ENCODE measurements at places on chromosomes 5 and 9.

- DNase-seq: no peak
Measured at GRCh38 chr5:125393221-125393815, 646.9 kb upstream of the ZNF608 start.

DNA sequence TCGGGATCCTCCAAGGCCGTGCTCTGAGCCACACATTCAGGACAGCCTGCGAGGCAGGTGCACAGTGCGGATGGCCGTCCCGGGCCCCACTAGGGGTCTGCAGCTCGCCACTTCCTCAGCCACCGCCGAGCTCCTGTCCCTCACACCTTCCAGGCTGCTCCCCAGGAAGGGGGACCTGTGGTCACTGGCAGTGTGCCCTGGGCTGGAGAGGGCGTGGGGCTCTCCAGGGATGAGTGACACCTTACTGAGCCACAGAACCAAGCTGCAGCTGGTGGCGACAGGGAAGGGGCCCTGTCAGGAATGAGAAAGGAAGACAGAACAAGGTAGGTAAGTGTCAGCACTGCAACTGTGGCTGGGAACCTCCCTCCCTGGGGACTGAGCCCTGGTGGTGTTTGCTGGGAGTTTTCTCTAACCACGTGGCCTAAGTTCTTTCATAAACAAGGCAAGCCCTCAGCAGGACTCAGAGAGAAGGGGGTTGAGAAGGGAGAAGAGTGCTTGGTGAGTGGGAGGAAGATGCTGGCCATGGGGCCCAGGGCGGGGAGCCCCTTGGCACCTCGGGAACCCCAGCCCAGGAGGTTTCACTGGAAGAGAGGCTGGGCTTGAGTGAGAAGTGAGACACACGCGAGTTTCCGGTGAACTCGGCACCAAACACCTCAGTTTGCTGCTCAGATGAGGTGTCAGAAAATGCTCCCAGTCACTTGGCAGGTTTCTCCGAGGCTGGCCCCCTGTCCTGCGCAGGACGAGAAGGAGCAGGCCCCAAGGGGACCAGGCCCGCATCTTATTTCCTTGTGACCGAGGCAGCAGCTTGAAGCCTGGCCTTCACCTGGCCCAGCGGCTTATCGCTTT lies 5.2 kb downstream of the IL13 start:
- no peak for DNase-seq

DNA sequence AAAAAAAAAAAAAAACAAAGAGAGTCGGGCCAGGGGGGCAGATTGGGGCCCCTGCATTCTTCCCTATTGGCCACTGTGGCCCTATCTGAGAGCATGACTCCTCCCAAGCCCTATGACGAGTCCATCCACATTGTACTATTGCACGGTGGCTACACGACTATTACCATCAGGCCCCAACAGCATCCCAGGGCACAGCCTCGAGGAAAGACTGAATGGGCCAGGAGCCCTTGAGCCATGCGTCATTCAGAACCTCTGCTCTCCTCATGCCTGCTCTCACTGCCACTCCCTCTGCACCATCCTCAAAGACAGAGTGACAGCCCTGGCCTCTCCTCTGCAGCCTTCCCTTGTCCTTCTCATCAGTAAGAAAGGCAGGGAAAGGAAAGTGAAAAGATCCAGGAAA lies 20.2 kb upstream of the ORM1 start:
- DNase-seq: no peak

DNA sequence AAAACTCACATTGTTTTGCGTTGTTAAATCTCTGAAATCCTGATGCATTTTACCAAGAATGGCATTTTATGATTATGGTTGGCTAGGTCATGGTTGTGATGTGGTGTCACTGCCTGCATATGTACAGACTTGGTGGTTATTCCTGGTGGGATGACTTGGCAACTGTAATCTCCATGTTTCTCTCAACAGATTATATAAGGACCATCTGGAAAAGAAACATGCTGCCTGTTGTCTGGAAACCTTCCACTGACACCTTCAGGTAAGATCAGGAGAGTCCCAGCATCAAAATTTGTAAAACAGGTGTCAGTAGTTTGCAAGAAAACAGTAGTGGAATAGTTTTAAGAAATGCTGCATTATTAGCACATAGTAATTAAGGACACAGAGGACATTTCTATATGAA lies 3.0 kb upstream of the ACER2 start:
- DNase-seq: no peak

DNA sequence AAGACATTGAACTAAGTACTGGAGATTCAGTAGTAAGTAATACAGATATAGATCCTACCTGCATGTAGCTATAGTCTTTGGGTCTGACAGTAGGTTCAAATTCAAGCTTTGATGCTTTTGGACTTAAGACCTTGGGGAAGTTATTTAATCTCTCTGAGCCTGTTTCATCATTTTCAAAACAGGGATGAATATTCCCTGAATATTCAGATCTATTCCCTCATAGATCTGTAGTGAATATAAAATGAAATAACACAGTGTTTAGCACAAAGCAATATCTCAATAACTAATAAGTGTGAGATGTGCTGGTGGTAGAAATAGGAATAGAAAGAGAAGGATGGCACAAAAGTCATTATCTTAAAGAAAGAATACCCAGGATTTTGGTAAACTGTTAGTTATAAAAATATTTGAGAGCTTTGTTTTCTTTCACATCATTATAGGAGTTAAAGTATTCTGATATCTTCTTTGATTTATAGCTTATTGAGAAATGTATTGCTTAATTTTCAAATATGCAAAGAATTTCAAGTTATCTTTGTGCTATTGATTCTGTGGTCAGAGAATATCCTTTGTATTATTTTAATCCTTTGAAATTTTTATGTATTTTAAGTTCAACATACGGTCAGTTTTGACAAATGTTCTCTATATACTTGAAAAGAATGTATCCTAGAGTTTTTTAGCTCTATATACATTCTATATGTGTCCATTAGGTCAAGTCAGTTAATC lies 11.4 kb upstream of the RANBP3L start:
- no peak for DNase-seq

DNA sequence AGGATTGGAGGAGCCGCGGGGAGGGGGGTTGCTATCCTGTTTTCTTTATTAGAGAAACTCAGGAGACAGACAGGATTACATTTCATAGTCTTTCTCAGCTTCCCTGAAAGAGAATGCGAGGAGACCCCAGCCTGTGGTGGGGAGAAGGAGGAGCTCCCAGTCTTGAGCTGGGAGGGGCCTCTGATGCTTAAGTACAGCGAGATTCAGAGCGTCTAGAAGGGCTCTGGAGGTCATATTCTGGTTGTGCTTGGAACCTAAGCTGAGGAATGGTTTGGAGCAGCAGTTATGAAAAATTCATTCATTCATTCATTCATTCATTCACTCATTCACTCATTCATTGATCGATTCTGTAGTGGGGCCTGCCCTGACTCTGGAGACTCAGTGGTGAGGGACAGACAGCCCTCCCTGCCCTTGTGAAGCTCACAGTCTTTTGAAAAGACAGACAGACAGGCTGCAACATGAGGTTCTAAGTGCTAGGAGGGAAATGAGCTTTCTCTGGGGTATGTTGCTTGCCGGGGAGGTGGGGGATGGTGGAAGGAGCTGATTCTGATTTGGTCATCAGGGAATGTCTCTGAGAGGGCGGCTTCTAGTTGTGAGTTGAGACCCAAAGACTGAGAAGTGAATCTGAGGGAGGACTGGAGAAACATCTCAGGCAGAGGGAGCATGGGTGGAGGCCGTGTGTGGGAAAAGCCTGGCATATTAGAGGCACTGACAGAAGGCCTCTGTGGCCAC lies 2.5 kb upstream of the SPRY4 start:
- DNase-seq: no peak

DNA sequence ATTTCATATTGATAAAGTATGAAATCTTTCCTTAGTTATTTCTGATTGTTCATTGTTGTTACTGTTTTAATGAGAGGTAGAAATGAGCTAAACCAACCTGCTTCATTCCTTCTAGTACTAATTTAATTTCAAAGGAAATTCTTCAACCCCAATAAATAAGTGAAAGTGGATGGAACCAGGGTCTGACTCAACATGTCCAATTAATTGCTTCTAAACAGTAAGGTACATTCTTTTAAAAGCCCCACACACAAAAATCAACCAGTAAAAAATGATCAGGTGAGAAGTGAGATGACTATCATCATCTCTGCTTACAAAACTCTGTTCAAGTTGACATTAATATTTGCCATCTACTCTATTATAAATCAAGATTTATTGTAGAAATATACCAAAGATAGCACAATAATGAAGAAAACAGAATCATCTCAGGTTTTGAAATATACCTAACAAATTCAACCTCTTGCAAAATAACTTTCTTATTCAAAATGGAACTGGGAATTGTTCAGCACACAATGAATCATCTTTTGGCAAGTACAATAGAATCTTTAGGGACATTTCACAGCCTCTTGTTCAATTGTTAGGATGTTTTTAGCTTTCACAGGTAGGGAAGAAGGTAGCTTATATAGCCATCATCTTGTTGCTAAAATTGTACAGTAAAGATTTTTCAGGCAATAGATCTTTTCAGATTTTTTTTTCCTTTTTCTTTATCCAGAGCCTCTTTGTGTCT lies 114.5 kb downstream of the RPS23 start:
- DNase-seq: no peak

DNA sequence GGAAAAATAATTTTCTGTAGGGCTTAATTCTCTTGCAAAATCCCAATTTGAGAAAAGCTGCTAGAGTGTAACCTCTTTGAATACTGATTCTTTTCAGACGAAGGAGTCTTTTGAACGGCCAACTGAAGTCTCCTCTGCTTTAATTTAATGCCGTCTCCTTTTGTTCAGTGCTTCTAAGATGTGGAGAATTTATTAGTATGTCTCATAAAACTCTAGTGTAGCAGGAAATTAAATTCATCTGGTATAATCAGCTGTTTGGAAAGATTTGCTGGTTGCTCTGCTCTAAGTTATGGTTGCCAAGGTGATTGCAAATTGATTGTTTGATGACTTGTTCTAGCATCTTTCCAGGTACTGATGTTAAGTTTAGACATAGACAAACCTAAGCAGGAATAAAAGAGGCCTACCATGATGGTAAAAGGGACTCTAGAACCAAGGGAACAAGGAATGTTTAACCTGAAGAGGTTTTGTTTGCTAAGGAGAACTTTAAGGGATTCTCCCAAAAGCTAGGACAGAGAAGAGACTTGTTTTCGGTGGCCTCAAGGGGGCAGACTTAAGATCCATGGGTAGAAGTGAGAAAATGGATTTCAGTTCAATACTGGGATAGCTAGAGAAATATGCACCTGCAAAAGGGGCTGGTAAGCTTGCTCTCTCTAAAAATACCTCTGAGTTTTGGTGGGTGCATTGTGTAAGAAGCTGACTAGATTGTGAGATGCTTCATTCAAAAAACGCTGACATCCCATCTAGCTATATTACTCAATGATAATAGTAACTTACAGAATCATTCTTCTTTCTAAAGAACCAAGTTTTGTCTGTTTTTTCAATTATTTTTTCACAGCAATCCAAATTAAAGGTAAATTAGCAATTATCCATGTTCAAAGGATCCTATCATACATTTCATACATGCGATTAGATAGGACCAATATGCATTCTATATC lies 5.7 kb upstream of the ADRB2 start:
- no peak for DNase-seq

Data from activated naive CD8-positive, alpha-beta T cell treated with anti-CD3 and anti-CD28 coated beads, Interleukin-2, amount 50 U/mL, for 16 hours (primary cell).